DMS 273 treated with DMSO at 0.1 percent for 48 hours (cell line): ENCODE measurements at places on chromosomes 4 and X.

- no peak for DNase-seq
Measured at GRCh38 chrX:40622479-40623138, 619 bp upstream of the MPC1L start.

- DNase-seq, result no peak
Measured at GRCh38 chr4:119151161-119151560, 15.5 kb downstream of the MYOZ2 start.

- no peak for DNase-seq
Measured at GRCh38 chr4:55347610-55348228, 1.7 kb downstream of the SRD5A3 start.

- DNase-seq, result no peak
Measured at GRCh38 chr4:87865288-87865687, 32.5 kb downstream of the MEPE start.

GRCh38 chr4:181960384-181960783, 282.8 kb upstream of the TENM3 start:
- DNase-seq, result no peak

DNA sequence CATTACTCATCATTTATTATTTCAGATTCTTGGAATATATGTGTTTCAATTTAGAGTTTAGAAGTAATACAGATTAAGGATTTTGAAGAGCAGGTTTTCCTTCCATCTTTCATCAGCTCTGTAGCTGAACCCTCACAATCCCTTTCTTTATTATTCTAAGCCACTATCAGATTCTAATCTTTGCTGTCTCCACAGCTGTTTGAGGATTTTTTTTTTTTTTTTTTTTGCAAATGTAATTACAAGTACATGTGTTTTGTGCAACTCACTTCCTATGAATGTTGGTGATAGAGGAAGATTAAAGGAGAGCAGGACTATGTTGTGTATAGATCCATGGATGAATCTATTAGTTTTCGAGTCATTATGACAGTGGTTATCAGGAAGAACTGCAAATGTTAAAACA, 87.4 kb upstream of the TENM3 start:
- no peak for DNase-seq

GRCh38 chr4:111707491-111707890, 437.8 kb upstream of the FAM241A start:
- no peak for DNase-seq

DNA sequence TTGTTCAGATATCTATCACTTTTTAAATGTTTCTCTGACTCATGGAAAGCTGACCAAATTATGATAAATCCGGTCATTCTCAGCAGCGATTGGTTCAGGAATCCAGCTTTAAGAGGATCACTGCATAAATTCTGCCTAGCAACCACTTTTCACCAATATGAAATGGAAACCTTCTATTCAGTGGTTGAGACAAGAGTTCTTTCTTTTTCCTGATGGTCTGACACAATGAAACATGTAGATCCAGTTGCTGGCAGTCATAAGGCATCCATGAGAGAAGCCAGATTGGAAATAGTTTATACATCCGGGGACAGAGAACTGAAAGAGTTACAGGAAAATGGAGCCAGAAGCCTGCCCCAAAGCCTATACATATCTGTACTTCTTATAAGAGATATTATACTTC, 27.2 kb downstream of the MAB21L2 start:
- DNase-seq, result no peak

DNA sequence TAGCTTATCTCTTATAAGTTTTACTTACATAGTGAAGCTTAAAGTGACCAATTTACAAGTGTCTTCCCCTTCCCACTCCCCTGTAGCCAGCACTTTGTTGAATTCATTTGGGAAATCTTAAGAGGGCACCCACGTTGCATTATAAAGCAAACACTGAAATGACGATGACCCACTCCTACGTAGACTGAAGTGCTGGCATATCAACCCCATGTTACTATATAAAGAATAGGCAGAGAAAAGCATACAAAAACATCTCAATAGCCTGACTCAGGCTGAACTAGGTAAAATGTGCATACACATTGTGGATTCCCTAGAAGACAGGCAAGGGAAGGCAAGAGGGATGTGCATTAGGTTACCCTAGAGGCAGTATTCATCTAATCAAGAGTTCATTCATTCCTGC, 313.4 kb downstream of the TENM3 start:
- DNase-seq, result no peak

DNA sequence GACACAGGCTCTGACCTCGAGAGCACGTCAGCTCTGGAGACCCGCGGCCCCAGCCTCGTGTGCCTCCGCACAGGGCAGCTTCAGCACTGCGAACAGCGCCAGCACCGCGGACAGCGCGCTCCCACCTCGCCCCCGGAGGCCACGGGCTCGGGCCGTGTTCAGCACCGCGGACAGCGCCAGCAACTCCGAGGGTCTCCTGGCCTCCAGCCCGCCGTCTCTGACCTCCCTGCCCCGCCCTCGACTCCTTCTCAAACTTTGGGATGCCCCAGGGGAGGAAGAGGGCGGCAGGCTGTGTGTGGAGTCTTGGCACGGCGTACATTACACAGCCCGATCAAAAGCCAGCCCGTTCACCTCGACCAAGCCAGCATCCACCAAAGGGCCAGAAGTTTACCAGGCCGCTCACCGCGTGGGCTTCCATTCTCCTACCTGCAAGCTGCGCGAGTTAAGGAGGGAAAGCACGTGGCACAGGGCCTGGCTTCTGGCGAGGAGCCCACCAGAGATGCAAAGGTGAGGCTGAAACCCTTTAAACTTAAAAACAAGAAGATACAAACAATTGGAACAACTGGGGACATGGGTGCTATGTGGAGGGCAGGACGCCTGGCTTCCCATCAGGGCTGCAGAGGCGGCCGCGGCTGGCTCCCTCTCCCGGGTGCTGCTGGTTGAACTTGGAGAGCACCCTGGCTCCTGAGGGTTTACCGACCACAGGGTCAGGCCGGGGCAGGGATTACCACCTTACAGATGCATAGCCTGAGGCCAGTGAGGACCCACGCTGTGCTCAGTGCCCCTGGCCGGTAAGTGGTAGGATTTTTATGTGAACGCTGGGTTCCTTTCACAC, 4.5 kb upstream of the NKX1-1 start:
- no peak for DNase-seq

GRCh38 chrX:13092455-13092941, 48.1 kb upstream of the FAM9C start:
- no peak for DNase-seq

DNA sequence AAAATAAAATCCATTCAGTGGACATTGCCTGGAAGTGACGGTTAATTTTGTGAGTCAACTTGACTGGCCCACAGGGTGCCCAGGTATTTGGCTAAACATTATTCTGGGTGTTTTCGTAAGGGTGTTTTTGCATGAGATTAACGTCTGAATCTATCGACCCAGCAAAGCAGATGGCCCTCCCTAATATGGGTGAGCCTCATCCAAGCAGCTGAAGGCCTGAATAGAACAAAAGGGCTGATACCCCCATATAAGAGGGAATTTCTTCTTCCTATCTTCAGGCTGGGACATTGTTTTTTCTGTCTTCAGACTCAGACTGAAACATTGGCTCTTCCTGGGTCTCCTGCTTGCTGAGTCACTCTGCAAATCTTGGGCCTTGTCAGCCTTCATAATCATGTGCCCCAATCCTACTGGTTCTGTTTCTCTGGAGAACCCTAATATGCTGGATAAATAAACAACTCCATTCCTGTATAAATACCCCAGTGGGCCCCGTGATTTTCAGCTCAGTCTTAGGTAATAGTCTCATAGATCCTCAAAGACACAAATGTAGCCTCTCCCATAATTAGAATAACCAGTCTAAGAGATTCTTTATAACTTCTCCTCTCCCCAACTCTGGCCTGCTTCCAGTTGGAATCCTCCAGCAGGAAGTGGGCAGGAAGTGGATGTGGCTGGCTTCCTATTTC, 33.1 kb upstream of the DDX3X start:
- DNase-seq, result no peak

- DNase-seq, result no peak
Measured at GRCh38 chr4:174918058-174918457, at the start of gene ADAM29. ADAM29 (plus strand) TSS chr4:174918358; CDS start chr4:174975526, 57,168 bp downstream.

GRCh38 chrX:39484159-39485068, 613.3 kb downstream of the BCOR start:
- no peak for DNase-seq

DNA sequence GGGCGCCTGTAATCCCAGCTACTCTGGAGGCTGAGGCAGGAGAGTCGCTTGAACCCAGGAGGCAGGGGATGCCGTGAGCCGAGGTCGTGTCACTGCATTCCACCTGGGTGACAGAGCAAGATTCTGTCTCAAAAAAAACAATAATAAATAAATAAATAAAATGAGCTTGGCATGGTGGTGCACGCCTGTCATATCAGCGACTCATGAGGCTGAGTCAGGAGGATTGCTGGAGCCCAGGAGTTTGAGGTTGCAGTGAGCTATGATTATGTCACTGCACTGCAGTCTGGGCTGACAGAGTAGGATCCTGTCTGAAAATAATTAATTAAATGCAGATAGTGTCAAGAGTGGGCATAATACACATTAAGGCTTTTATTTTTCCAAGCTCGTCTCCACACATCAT, 77.5 kb downstream of the DHRSX start:
- no peak for DNase-seq

DNA sequence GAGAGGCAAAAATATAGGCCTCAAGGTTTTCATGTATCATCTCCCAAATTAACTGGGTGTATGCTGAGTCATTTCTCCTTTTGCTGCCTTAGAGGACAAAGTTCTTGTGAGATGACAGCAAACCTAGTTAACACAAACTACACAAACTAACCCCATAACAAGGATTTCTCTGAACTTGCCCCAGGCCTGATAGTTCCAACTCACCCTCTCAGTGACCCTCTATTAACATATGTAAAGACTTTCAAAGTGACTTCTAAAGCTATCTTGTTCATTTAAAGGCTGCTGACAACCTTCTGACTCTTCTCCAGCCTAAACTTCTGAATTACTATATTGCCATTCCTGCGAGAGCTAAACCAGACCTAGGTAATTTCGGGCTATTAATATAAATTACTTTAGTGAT, 43.2 kb upstream of the CCDC149 start:
- DNase-seq, result no peak

DNA sequence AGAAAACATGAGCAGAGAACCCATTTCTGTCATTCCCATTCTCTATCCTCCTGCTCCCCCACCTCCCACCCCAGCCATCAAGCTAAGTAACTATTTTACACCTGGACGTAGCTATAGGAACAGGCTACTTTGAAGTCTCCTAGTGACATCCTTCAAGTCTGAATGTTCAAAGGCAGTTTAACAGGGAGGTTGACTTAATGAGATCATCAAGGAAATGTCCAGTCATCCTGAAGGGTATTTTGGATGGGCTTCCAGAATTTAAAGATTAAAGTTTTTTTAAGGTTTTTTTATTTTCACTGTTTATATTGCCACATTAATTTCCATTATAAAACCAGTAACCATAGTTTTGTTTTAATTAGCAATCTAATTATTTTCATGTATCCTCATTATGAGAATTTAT, 41.1 kb downstream of the HPF1 start:
- no peak for DNase-seq

DNA sequence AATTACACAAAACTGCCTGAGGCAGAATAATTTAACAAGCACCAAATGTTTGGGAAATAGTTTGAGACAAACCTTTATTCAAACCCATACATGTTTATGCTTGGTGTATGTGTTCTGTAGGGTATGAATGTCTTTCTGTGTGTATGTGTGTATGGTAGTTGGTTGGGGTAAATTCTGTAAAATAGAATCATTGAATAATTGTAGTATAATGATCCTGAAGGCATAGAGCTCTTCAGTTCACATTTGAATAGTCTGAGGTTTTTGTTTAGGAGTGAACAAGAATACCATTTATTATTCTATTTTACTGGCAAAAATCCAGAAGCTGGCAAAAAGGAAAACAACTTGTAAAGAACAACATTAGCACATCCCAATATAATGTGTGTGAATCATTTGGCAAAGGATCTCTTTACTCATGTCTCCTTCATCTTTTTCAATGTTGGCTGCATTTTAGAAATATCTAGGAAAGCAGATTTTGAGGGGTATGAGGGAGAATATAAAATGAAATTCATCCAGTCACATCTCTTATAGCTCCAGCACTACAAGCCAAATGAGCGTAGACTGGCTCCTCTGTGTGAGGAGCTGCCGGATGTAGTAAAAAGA, 360.0 kb downstream of the CHIC1 start:
- no peak for DNase-seq

- DNase-seq, result no peak
Measured at GRCh38 chr4:117984366-117984680, 50.0 kb upstream of the NDST3 start.

DNA sequence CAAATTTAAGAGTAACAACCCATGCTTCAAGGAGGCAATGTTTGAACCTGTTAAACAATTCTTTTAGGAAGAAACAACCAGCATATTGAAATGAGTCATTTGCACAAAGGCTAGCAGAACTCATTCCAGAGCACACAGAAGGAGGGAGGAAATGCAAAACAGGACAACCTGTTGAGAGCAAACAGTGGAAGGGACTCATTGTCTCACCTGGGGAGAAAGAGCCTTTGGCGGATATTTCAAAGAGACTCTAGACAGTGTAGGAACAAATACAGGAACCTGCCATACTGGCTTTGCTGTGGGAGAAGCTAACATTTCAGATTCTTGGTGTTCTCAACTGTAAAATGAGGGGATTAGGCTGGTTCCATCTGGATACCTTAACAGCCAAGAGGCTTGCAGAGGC, 14.8 kb upstream of the RASGEF1B start:
- DNase-seq, result no peak

- DNase-seq, result no peak
Measured at GRCh38 chr4:45327544-45327943, 601.2 kb upstream of the GNPDA2 start.

- no peak for DNase-seq
Measured at GRCh38 chr4:153506341-153507309, 40.5 kb downstream of the TMEM131L start.

GRCh38 chr4:85703096-85703495, 228.1 kb downstream of the ARHGAP24 start:
- DNase-seq, result peak; percentile 1

- DNase-seq, result no peak
Measured at GRCh38 chr4:66266035-66266434, 595.7 kb upstream of the EPHA5 start.

- peak; percentile 42 for DNase-seq
Measured at GRCh38 chrX:7132335-7133049, 15.0 kb upstream of the STS start.

DNA sequence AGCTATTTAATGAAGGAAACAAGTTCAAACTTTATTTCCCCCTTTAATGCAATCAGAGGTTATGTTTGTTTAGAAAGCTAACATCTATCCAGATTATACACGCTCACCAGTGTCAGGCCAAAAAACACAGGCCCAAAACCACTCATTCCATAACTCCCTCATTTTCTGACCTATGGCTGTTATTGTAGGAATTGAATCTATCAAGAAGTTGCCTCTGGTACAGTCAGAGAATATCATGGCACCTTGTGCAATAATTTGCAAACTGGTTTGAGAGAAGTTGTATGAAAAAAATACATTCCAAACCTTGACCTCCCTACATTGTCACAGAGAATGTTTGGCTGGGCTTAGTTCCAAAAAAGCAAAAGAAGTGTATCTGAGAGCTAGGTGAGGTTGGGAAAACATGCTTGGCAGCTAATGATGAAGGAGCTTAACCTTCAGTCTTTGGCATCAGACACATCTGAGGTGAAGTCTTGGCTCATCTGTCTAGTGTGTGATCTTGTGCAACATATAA, 591.0 kb downstream of the ANKRD50 start:
- no peak for DNase-seq

GRCh38 chr4:26937567-26937966, 76.9 kb downstream of the STIM2 start:
- DNase-seq, result no peak
